ENCODE measurements at places on chromosomes 1 and 21.

GRCh38 chr1:46517010-46517600 lies 27.5 kb downstream of the DMBX1 start:
- DNase-seq, result no peak

DNA sequence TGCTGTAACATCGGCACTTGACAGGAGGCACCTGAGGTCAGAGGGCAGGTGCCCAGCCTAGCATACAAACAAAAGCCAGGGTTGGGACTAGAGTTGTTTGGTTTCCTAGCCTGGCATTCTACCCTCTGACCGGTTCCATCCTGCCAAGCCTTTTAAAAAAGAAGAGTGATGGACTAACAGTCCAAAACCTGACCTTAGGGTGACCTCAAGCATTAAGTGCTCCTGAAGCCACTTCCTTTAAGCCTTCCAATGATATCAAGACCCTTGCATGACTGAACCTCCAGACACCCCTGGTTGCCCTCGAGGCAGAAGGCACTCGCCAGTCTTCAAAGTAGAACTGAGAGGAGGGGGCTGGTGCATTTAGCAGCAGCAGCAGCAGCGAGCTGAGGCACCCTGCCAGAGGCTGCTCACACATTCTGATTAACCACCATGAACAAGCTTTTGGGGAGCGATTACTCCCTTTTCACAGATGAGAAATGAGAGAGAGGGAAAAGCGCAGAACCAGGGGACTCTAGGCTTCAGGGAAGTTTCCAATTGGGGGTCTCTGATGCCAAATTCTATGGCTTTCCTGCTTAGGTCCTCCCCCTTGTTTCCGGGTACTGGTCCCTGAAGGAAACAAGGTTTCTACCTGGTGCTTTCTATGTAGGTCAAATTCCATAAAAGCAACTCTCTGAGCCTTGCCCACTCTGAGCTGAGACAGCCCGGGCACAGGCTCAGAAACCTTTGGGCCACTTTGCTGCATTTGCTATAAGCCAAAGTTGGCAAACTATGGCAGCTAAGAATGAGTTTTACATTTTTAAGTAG lies 9.2 kb downstream of the SLC2A1 start:
- no peak for DNase-seq

DNA sequence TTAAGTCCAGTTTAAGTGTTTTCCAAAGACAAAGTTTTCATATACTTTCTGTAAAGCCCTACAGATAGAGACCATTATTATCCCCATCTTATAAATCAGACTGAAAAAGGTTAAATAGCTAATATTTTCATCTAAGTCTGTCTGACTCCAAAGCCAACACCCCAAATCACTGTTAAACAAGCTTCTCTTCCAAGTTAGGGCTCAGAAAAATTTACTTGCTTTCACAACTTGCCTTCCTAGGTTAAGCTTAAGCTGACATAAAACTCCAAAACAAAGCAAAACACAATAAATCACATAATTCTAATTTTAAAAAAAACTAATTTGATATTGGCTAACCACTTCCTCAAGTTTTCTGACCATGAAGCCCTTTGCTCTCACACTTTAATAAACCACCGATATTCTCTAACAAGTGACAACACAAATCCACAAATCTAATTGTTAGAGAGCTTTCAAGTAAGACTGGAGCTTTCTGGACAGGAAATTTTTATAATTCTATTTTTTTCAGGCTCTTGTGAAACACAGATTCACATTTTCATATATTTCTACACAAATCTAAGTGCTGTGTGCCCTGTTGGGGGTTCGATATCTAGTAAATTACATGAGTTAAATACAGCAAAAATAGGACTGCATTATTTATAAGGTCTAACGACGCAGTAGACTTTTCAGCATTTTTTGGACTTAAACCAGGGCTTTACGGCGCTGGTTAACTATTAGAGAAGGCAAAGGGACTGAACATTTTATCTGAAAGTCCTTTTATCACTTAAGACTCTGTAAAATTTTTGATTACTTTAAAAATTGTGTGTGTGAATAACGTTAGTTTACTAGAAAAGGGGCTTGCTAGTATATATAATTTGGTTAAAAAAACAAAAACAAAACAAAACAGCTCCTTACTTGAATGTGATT lies 2.1 kb downstream of the GNG12 start:
- DNase-seq, result no peak

GRCh38 chr1:88371436-88372023 lies 312.5 kb upstream of the PKN2 start:
- no peak for DNase-seq

- no peak for DNase-seq
Observed at GRCh38 chr1:156284757-156285156, 632 bp downstream of the TMEM79 start.

GRCh38 chr21:44737706-44738354 lies 26.5 kb upstream of the TSPEAR start:
- DNase-seq, result no peak

- no peak for DNase-seq
Observed at GRCh38 chr1:50661626-50662025, 238.4 kb upstream of the DMRTA2 start.

- no peak for DNase-seq
Observed at GRCh38 chr1:158024737-158025136, 31.3 kb downstream of the KIRREL1 start.

DNA sequence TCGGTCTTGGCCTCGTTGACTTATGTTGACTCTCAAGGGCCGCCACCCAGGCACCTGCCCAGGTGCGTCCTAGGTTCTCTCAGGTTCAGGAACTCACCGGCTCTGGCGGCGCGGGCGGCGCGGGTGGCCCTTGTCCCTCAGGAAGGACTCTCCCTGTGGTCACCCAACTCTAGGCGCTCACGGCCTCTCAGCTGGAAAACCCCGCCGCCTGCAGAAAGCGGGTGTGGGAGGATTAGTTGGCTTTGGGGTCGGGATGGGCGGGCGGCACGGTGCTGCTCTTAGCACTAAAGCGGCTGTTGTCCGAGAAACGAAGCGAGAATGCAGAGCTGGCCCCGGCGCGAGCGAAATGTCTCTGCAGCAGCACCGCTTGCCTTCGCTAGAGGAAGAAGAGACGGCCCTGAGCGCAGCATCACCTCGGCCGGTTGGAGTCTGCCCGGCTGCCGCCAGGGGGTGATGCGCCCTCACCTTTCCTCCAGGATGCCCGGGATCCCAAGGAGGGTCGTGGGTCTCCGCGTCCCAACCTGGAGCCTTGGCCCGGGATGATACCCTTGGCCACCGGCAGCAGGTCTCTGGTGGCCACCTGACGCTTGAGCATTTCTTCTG lies 8.1 kb upstream of the TADA1 start:
- DNase-seq, result peak; percentile 8

DNA sequence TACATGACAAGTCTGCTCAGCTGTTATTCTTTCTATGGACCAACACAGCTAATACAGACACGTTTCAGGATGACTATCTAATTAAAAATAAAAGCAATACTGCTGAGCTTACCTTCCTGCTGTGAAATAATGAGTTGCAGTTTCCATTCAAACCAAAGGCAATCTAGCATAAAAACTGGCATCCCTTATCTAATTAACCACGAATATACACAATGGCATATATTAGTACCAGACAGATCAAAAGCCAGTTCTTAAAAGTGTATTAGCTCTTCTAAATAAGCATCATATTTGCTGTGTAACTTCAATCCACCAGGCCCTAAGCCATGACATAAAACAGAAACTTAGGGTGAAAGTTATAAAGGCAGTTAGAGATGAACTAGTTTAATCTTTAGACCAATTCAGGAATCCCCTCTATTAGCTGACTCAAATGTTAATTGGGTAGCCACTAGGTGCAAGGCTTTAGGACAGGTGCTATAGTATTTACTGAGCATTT lies 20.6 kb downstream of the TESK2 start:
- no peak for DNase-seq

GRCh38 chr1:2229037-2229864 lies 1.1 kb downstream of the SKI start:
- DNase-seq, result no peak

GRCh38 chr1:119920104-119920968 lies 24.0 kb upstream of the ADAM30 start:
- no peak for DNase-seq

DNA sequence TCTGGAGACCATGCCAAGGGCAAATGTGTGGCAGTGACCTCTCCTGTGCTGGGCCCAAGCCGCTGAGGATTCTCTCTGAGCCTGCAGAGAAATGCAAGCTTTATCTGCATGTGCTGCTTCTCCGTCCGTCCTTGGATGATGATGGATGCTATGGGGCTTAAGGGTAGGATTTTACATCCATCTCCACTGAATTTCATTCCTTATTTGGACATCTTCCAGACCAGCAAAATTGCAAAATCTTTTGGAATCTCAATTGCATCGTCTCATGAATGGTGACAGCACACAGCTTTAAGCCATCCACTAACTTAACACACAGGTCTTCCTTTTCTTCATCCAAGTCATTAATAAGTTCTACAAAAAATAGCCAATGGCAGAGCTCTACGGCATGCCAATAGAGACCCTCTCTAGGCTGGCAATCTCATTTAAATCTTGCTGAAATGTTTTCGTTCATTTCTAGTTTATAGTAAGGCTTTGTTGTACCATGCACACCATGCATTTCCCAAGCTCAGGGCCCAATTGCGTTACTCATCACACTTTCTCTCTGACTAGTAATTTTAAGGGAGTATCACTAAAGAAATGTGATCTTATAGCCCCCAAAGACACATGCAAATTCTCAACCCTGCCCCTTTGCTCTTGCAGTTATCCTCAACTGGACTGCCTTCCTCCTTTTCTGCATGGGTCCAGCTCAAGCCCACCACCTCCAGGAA lies 11.1 kb downstream of the BATF3 start:
- DNase-seq, result no peak

GRCh38 chr1:89966656-89967055 lies 28.3 kb upstream of the ZNF326 start:
- DNase-seq, result no peak

DNA sequence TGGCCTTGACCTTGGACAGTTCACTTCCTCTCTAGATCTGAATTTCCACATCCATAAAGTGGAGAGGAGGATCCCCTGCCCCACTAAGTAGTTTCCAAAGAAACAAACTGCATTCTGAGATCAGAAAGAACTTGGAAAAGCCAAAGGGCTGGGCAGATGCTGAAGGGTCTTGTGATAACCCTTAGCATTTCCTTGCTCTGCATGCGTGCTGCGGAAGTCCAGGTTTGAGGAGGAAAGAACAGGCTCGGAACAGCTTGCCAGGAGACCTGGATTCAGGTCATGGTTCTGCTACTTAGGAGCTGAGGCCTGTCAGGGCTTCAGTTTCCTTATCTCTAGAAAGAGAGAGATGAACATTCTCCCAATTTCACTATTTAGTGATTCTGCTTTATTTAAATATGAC lies 27.2 kb downstream of the IGFN1 start:
- no peak for DNase-seq

- no peak for DNase-seq
Observed at GRCh38 chr1:68485431-68486022, 11.4 kb downstream of the DEPDC1 start.

DNA sequence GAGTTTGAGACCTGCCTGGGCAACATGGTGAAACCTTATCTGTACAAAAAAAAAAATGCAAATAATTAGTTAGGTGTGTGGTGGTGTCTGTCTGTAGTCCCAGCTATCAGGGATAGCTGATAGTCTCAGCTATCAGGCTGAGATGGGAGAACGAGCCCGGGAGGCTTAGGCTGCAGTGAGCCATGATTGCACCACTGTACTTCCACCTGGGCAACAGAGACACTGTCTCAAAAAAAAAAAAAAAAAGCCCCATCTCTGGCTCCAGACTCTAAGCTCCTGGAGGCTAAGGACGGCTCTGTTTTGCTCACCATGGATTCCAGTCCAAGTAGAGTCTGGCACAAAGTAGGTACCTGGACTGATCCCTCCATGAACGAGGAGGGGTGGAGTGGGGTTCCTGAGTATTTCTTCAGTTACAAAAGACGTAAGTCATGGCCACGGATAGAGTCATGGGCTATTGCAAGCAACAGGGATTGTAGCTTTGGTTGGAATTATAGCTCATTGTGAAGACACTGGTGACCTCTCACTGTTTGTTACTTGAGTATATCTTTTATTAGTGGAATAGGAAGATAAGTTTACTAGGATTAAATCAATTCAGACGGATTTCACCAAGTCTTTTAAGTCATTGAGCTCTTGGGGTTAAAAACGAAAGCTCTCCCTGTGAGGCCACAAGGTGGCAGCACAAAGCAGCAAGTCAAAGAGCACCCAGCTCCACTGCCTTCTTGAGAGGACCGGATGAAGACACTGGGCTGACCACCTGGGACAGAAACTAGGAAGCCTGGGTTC lies 35.6 kb upstream of the TMEM61 start:
- DNase-seq, result peak; percentile 43

DNA sequence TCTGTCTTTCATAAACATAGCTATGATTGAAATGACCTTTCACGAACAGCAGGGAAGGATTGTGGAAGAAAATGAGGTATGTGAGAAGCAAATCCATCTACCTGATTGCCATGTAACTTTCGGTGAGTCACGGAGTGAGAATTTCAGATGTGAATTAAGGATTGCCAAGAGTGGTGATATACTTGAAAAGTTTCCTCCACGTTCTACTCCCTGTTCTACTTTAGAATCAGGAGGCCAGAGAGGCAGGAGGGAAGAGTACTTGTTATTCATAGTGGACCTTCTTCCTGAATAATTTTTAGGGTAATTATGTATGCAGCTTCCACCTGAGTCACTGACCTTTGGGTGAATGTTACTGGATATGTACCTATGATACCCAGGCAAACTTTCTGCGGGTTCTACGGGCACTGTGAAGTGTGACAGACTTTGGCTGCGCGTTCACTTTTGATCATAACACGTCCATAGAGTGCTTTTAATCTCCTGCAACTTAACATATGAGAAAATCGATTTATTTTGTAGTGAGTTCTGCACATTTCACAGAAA lies 2.6 kb upstream of the KCNE1 start:
- no peak for DNase-seq

GRCh38 chr1:17201201-17202021 lies 3.5 kb upstream of the PADI1 start:
- DNase-seq, result no peak

GRCh38 chr1:227532019-227532619 lies 31.2 kb upstream of the ZNF678 start:
- no peak for DNase-seq

- no peak for DNase-seq
Observed at GRCh38 chr1:229669333-229669732, 43.3 kb downstream of the URB2 start.

GRCh38 chr1:158248118-158248517 lies 6.1 kb upstream of the CD1A start:
- DNase-seq, result no peak

DNA sequence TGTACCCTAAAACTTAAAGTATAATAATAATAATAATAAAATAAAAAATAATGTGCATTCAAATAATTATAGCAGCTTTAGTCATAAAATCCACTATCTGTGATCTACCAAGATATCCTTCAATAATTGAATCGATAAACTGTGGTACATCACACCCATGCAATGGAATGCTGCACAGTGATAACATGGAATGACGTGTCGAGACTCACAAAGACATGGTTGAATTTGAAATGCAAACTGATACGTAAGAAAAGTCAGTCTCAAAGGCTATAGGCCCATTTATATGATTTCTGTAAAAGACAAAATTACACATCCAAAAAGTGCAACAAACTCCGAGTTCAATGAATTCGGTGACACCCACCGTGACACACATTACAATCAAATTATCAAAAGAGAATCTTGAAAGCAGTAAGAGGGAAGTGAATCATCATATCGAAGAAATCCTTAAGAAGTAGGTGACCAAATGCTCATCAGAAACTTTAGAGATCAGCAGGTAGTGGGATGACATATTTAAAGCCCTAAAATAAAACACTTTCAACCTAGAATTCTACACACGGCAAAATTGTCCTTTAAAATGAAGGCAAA lies 5.2 kb upstream of the SPRR2E start:
- no peak for DNase-seq

- DNase-seq, result no peak
Observed at GRCh38 chr1:45535988-45536766, 14.4 kb upstream of the AKR1A1 start.
